ENCODE measurements at places on chromosomes 5 and 9.

GRCh38 chr9:113875459-113876150, 504 bp upstream of the ZNF618 start:
- no peak for DNase-seq

DNA sequence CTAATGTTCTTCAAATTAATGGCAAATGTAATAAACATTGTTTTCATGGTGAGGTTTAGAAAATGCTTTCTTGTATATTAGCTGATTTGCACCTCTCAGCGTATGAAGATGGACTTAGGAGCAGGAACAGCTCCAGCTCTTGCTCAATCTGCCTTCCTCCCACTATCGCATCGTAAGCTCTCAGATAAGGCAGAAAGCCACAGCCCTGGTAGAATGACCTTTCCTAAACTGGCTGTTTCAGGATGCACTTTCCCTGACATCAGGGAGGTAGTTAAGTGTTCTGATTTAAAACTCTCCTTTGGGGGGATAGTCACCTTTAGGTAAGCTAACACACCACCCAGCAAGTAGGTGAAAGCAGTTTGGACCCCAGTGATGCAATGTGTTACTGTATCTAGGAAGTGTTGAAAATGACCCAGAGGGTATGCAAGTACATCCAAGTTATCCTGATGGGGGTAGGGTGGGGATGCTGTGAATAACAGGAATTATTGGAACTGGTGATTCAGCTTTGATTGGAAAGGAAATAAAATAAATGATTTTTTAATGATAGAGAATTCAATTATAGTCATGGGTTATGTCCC, 72.3 kb downstream of the LMNB1 start:
- DNase-seq = no peak

GRCh38 chr9:23556459-23556858, 269.6 kb downstream of the ELAVL2 start:
- DNase-seq = no peak

DNA sequence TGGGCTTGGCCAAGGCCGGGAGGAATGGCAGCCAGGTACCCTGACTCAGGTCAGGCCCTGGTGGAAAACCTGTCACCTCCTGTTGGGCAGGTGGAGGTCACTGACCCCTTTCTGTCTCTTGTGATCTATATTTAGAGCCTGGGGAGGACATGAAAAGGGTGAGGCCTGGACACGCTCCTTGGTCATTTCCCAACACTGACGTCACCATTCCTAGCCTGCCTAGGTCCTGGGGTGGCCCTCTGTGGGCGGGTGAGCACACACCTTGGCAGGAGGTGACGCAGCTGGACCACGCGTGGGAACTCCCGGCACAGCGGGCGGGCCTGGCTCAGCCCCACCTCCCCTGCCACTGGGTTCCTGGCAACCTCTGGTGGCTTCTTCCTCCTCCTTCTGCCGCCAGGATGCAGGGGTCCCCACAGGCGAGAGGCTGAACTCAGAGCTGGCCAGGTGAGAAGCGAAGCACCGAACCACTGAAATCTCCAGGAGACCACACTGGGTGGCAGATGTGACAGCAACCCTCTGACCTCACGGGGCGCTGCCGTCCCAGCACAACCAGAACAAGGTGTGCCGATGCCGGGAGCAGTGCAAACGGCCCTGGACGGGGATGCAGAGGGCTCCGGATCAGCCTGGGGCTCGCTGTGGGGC, 6.4 kb upstream of the RALGDS start:
- DNase-seq = no peak

- DNase-seq = no peak
These were observed 585.7 kb downstream of the ACTL7B start for GRCh38 chr9:108270051-108270450.

DNA sequence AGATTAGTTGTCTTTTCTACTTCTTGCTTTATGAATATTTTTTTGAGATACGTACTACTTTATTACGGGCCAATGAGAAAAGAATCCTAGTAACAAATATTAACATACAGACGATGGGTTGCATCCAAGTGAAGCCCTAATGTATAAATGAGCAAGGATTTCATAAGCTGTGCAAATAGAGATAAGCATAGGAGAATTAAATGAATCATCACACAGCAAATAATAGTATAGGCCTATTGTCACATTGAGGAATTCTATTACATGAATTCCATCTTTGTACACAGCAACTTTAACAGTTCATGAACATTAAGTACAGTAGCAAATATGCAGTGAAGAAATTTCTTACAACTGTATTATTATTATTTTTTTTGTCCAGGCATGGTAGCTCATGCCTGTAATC, 78.0 kb downstream of the ACER2 start:
- DNase-seq = no peak

DNA sequence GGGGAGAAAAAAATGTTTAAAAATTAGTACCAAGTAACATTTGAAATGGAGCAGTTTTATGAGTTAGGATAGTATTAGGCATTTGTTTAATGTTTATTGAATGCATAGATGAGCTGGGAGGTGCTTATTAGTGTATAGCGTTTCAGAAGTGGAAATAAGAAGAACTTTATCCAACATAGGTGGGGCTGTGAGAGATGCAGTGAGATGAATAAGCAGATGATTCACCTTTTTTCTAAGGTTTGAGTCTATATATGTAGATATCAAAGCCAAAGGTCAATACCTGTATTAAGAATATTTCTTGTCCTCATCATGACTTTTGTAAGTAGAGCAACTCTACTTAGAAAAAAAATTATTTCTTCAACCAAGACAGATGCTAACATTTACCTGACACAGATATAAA, 54.6 kb upstream of the POU4F3 start:
- no peak for DNase-seq

- DNase-seq = peak; percentile 91
These were observed 165.3 kb downstream of the BNC2 start for GRCh38 chr9:16705111-16705604.

GRCh38 chr9:38024036-38024681, 44.9 kb downstream of the SHB start:
- no peak for DNase-seq

GRCh38 chr5:112316731-112317130, 102.3 kb downstream of the EPB41L4A start:
- no peak for DNase-seq

- no peak for DNase-seq
These were observed 262.8 kb downstream of the FAM114A2 start for GRCh38 chr5:153775923-153776322.

DNA sequence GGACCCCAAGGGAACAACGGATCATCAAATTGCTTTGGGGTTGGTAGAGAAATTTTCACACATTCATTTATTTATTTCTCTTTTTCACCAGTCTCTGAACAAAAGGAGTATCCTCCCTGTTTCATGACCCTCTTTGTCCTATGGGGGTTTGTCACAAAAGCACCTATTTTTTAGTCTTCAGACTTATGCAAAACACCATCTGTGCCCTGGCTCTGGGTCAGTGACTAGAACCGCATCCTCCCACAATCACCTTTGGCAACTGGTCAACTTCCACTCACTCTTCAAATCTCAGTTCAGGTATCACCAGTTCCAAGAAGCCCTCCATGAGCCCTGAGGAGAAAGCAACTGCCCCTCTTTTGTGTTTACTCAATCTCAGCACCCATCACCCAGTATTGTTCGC, 395.7 kb downstream of the CDK5RAP2 start:
- DNase-seq = no peak

DNA sequence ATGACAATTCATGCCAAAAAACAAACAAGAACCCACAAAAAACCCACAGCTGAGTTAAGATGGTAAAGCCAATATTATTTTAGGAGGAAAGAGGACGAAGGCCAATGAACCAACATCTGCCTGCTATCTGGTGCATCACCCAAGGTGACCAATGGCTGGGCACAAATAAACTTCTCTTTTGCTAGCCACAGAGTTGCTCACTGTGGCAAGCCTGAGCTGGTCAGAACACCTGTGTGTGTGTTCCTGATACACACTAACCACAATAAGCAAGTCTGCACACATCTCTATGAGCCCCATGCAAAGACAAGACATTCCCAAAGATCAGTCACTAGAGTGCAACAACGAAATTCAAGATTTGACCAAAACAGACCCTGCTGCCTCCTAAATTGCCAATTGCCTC, 63.1 kb downstream of the RNF38 start:
- no peak for DNase-seq

GRCh38 chr9:114588210-114588609, 641 bp downstream of the ATP6V1G1 start:
- no peak for DNase-seq

DNA sequence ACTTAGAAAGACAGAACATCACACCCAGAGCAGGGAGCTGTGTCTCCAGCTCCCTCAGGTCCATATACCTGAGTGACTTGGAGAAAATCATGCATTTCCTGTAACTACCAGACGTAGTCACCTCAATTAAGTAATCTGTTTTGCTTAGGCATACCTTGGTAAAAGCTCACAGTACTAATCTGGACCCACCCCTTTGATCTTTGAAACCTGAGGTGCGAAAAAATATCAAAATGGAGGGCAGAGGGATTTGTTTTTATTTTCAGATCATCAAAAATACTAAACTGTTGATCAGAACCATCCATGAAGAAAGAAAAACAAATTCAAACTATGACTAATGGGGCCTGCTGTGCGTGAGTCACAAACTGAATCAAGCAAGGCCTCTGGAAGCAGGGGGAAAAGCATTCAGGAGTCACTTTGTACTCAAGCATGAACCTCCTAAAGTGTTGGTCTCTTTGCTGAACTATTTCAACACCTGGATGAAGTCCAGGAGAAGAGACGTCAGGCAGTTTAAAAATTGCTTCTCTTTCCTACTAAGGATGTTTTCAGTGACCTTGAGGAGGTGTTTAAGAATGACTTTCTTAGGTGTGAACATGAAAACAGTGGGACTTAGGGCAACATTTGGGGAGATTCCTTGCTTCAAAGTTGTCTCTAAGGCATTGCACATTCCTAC, 76.3 kb downstream of the MUSK start:
- DNase-seq = no peak

DNA sequence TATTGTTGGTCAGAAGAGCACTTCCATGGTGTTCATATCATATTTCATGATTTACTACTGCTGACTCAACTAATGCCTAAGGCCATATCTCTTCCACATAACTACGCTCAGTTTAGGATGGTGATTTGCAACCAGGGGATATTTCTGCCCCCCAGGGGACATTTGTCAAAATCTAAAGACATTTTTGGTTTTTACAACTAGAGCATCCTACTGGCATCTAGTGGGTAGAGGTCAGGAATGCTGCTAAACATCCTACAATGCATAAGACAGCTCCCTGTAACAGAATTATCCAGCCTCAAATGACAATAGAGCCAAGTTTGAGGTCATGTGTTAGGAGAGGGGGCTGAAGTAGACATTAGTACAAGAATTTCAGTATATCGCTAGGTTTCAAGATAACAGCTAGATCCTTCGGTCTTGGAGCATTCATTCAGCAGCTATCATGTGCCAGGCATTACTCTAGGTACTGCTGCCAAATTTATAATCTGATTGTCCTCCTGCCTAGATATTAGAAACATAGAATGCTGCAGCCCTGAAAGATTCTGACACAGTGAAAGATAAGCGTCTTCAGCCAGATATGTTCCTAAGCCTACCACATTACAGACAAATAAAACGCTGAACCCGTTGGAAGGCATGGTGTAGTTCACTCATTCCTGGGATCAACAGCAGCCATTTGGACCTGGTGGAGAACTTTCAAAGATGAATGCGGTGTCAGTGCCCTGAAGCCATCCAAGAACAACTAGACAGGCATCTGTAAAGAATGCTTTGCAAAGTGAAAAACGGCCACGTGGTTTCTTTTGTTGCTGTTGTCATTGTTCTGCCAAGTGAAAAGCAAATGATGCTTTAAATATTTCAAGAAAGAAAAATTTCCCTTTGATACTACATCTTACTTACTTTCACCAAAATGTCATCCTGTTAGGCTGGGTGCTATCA, 55.5 kb upstream of the FST start:
- DNase-seq = no peak

DNA sequence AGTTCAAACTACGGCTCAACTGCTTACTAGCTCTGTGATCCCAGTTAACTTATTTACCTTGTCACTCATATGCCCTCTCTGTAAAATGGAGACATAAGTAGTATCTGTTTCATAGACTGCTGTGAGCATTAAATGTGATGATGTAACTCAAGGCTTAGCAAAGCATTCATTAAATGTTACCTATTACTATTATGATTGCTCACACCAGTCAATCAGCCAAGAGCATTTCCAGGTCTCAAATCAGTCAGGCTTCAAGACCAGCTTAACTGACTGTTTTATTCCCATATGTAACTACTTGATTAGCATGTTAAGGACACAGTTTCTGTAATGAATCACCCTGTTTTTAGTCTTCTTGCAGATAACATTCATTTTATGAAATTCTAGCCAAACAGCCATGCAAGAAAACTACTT, 413.3 kb downstream of the MLLT3 start:
- no peak for DNase-seq

DNA sequence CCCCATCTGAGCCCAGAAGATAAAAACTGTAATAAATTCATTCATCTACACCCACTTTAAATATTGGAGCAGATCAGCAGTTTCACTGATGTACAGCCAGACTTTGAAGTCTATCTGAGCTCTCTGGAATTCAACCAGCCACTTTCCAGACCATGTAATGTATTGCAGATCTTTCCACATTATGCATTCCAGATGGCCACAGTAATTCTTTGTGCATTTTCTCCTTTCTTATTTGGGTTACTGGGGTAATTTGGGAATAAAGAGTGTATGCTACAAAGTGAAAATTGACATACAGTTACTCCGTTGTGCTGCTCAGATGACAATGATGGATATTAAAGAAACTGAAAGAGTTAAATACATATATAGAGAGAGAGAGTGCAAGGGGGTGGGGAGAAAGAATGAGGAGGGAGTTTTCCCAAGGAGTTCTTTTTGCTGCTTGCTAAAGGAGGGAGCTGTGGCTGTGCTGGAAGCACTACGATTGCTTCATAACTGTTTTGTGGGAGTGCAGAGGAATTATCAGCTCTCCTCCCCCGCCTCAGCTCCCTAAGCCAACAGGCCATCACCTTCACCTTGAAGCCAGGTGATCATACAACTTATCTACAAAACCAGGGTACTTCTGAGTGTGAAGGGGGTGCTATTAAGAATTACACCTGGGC, 152.8 kb downstream of the GAS1 start:
- no peak for DNase-seq

DNA sequence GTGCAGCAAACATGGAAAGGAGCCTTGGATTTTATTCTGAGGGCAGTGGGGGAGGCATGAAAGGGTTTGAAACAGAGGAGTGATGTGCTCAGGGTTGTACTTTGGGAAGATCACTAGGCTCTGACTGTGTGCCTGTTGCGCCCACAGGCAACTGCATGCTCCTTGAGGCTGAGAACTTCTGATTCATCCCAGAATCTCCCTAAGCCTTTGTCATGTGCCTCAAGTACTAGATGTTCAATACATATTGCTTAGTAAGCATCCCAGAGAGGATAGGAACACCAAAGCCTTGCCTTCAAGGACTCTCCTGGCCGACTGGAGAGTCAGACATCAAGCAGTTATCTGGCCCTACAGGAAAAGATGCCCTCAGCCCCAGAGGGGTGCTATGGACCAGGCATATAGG, 54.1 kb downstream of the ARHGEF37 start:
- DNase-seq = no peak

DNA sequence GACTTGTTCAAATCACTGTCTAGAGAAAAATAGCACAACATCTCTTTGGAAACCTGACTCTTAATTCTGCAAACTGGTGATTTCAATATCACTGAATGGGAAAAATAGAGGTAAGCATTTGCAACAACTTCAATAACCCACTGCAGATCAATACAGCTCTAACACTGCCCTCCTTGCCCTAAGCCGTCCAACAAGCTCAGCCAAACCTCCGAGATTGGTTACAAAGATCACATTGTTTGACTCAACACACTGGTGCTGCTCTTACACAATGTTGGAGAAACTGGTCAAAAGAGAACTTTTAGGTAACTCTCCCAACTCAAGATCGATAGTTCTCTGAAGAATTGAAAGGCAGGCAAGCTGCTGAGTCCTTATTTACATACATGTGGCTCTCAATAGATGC, 150.4 kb downstream of the SPOCK1 start:
- no peak for DNase-seq

GRCh38 chr9:89878687-89879086, 273.9 kb downstream of the GADD45G start:
- DNase-seq = peak; percentile 87

Measured in coronary artery (tissue), 2 donors.